Bronchial epithelial cell (primary cell): ENCODE measurements at places on chromosomes 7 and 10.

GRCh38 chr7:36109013-36109627 lies 43.9 kb upstream of the EEPD1 start:
- DNase-seq, result no peak

GRCh38 chr10:32295027-32295426 lies 51.9 kb downstream of the EPC1 start:
- DNase-seq, result no peak

DNA sequence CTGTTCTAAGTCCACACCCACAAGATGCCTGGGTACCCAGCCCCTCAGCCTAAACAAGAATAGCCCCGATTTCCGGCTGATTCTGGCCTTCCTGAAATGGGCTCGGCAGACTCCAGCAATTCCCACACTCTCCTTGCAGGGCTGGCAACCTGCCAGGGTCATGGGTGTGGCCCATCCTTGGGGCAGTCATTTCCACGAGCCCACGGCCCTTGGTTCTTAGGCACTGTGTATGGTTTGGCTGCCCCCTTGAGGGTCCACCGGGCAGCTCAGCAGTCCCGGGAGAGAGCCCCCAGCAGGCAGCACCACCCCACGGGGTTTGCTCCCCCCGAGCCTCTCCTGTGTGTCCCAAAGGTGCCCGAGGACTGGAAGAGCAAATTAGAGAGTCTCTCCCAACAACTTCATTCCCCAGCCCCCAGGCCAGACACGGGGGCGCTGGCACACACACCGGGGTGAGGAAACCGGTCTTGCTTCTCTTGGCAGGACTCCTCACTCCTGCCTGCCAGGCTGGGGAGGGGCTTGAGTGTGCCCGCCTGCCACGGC lies 142.2 kb downstream of the EMX2 start:
- DNase-seq, result no peak

- DNase-seq, result peak; percentile 77
Observed at GRCh38 chr7:137576481-137576880, 232.9 kb upstream of the PTN start.

GRCh38 chr7:99033765-99034164 lies 110.1 kb downstream of the SMURF1 start:
- no peak for DNase-seq

GRCh38 chr7:138610671-138611170 lies 90.4 kb downstream of the SVOPL start:
- no peak for DNase-seq

DNA sequence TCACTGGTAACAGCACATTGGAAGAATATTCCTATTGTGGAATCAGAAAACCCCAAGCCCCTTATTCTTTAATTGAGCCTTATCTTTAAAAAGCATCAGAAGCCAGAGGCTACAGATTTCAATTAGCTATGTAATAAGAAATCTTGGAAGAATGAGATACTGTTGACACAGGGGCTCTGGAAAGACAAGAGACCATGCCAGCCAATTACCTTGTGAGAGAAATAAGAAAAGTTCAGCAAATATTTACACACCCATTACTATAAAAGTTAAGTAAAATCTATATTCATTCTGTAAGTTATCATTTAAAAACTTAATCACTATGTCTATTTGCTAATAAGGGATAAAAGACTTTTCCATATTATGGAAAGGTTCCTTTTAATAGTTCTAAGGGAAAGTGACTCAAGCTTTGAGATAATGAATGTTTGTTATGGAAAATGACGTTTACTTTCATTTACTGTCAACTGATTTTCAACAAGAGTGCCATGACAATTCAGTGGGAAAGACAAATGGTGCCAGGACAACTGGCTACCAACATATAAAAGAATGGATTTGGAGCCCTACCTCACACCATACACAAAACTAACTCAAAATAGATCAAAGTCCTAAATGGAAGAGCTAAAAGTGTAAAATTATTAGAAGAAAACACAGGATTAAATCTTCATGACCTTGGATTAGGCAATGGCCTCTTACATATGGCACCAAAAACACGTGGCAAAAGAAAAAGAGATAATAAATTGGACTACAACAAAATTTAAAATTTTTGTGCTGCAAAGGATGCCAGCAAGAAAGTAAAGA lies 28.3 kb downstream of the ZFAND2A start:
- no peak for DNase-seq

- no peak for DNase-seq
Observed at GRCh38 chr7:100118388-100119071, 628 bp downstream of the TAF6 start.

GRCh38 chr7:106381252-106381651 lies 96.5 kb upstream of the NAMPT start:
- DNase-seq, result no peak

GRCh38 chr7:80827239-80827633 lies 91.6 kb downstream of the SEMA3C start:
- DNase-seq, result no peak
